ENCODE measurements at places on chromosomes 11 and 22.

DNA sequence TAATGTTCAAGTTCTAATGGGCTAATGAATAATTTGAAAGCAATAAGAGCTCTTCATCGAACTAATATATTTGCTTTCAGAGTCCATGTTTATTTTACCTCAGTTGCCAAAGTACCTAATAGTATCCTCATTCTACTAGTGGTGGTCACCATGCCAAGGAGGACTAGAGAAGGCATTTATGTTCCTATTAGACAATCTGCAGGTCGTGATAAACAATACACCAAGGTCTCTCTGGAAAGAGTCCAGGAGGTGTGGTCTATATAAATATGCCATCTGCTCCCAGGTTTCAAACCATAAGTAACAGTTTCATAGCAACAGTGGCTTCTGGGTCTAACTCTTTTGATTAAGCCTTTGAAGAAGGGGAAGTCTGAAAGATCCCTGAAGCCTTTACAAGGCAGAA, 42.9 kb downstream of the ARFGAP3 start:
- DNase-seq: no peak

DNA sequence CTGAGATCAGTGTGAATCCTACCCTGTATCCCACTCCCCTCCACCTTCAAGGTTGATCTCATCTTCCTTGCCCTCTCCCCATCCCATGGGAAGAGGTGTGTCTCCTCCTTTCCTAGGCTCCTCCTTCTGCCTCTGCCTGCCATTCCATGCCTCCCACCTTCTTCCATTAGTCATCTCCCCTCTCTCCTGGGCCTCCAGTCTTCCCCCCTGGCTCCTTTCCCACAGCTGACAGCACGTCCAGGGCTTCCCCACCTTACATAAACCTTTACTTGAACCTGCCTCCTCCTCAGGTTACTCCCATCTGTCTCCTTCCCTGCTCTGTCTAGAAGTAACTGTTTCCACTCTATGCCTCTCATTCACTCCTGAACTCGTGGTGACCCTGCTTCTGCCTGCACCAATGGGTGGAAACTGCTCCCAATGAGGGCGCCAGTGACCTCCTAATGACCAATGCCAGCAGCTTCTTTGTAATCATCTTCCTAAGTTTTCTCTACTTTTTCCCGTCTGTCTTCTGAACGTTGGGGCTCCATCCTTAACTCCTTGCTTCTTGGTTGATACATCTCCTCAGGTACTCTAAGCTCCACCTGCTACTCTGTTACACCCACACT, 266.9 kb upstream of the NARS2 start:
- peak; percentile 17 for DNase-seq

- no peak for DNase-seq
Observed at GRCh38 chr11:75888416-75888815, 73.4 kb downstream of the UVRAG start.

DNA sequence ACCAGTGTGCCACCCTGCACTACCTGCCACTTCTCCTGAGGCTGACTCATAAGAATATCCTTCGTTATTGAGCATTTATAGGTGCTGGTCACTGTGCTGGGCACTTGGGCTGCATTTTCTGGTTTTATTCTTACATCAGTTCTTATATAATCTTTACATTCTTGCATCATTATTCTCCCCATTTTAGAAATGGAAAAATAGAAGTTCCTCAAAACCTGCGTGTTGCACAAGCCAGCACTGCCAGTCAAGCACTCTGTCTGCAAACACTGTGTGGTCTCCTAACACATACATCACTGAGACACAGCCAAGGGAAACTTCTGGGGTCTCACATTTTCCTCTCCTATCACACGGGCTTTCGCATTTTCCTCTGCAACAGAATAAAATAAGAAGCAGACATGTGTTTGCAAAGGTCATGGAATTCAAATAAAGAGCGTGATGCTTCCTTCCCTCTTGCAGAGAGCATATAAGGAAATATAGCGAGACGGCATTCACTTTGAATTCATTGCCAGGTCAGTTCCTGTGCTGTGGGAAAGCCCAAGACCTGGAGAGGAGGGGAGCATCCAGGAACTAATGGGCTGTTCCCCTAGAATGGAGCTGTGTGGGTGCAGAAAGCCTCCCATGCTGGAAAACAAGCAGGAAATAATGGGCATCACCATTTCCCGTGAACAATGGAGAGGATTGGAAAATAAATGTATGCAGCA, 73.9 kb upstream of the SEZ6L start:
- no peak for DNase-seq

DNA sequence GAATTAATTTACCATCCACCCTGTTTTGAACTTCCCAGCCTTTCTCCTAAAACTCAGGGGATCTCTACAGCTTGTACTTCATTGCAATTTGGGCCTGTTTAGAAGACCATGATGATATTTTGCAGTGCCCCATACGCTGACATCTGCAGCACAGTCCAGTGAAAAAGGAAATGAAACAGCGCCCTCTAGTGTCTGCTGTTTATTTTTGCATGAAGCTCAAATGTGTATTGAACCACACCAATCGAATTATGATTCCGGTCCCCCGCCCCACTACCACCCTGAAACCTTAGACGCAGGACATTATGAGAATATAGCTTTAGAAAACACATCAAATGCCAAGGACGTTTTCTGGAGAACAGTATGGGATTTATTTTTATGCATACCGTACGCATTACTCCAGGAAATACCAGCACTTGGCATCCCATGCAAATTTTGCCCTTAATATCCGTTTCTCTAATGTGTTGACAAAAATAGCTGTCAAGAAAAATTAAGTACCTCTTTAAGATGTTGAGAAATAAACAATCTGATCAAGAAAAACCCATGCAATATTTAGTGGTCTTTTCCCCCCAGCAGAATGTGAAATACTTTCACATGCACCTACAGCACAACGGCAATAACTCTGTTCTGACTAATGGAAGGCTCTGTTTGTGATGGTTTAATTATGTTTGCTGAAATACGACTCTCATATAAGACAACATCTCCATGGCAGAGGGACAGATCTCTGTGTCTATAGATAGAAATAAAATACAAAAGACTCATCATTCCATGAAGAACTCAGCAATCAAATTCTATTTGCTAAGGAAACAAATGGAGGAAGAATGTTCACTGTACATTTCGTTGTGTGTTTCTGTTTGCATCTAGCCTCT, 93.9 kb downstream of the TECTA start:
- peak; percentile 6 for DNase-seq

GRCh38 chr11:46970913-46971625, 34.5 kb downstream of the CSTPP1 start:
- no peak for DNase-seq

GRCh38 chr11:96105197-96105895, 181.4 kb upstream of the MTMR2 start:
- DNase-seq: no peak

- no peak for DNase-seq
Observed at GRCh38 chr11:105923807-105924206, 98.2 kb downstream of the MSANTD4 start.

GRCh38 chr11:74714904-74715303, 16.3 kb downstream of the CHRDL2 start:
- no peak for DNase-seq

DNA sequence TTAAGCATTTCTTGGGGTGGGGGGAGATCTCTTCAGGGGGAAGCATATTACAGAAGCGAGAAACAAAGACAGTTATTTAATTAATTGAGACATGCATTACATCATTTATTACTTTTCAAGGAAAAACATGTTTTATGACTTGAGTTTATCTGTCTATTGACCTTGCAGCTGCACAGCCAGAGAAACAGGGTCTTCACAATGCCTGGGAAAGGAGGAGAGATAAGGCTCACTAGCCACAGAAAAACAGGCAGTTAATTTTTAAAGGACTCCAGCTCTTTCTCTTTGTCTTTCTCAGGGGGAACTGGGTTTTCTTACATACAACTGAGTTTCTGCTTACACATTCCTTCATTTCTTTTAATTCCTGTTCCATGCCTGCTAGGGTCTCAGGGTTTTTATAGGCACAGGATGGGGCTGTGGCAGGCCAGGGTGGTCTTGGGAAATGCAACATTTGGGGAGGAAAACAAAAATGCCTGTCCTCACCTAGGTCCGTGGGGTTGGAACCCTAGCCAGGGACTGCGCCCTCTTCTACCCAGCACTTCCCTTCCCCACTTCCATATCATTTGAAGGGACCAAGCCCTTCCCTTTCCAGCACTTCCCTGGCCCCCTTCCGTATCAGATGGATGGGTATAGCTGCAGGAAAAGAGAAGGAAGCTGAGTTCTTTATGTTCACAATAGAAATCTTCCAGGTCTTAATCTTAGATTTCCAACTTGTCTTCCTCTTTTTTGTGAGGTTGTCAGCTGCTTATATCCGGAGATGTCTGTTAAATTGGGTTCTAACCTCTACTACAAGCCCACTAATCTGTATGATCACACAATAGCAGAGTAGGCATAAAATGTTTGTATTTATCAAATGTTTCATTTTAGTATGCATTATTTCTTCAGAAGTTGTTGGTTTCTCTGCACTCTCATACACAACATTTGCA, 38.3 kb downstream of the BIRC2 start:
- DNase-seq: no peak

- no peak for DNase-seq
Observed at GRCh38 chr11:19957294-19957943, 202.9 kb downstream of the DBX1 start.

DNA sequence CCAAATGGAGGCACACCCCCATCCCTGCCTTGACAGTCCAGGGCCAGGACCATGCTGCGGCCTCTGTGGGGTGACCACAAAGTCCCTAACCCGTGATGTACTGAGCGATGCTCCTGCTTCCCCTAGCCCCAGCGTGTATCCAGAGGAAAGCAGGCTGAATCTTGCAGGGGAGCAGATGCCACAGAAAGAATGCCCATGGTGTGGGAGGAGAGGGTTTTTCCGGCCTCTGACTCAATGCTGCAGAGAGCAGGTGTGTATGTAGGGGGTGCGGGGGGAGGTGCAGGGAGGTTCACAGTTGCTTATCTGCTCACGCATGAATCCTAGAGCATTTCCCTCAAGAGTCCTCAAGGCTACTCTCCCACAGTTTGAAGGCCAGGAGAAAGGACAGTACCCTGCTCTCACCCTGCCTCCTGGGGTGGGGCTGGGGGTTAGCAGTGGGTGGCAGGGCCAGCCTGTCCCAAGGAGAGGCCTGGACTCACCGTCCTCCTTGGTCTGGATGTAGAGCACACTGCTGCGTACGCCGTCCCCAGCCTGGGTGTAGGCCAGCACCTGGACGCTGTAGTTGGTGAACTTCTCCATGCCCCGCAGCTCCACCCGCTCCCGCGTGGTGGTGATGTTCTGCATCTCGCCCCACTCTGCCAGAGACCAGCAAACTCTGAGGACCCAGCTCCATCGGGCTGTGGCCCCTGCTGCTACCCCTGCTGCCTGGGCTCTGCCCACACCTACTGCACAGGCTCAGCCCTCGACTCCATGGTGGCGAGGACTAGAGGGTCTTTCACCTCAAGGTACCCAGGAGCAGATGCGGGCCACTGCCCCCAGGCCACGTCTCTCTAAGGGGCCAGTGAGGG, 130.8 kb downstream of the CEP164 start:
- no peak for DNase-seq

DNA sequence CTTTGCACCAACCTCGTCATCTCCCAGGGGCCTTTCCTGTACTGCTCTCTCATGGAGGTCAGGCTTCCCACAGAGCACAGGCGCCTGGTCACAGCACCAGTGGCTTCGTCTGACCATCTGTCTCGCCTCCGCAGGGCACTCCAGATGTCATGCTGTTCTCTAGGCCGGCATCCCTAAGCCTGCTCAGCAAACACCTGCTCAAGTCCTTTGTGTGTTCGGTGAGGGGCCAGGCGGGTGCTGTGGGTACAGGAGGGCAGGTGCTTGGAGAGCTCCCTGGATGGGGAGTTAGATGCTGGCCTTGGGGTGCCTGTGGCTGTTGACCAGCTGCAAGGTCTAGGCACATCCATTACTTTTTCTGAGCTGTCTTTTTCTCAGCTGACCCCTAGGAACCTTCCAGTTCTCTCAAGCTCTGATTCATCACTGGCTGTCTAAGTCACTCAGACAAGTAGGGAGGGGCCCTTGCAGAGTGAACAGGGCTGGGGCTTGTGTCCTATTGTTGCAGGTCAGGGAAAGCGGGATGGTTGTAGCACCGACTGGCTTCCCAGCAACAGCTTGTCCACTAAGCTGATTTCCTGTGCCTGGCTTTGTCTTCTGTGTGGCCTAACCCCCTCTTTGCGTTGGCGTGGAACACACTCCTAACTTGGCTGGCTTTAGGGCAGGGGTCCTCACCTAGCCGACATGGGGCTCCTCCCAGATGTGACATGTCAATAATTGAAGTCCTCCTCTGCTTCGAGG, 9.2 kb downstream of the CLDN5 start:
- peak; percentile 77 for DNase-seq

- no peak for DNase-seq
Observed at GRCh38 chr22:43426816-43427215, 15.0 kb downstream of the MPPED1 start.

GRCh38 chr11:47964546-47964945, 15.8 kb upstream of the PTPRJ start:
- DNase-seq: no peak

DNA sequence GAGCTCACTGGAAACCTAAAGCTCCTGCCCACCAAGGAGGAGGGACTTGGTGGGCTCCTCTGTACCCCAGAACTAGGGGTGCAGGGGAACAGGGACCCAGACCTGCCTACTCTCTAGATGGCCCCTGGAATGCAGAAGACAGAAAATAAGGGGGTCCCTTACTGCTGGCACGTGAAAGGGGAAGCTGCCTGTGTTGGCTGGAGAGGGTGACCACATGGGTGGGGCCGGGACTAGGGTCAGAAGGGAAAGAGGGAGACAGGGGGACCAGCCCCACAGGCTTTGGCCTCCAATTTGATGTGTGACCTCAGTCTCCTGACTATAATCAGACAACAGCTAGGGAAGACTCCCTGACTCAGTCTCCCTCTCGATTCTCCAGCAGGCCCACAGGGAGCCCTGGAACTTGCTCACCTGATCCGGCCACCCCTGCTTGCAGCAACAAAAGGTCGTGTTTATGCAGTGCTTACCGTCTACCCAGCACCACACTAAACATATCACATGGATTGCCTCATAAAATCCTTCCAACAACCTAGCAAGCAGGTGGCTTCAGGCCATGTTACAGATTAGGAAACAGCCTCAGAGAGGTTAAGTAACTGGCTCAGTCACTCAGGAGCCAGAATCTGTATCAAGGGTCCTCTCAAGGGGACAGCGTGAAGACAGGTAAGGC, 10.2 kb downstream of the ARAP1 start:
- DNase-seq: no peak

DNA sequence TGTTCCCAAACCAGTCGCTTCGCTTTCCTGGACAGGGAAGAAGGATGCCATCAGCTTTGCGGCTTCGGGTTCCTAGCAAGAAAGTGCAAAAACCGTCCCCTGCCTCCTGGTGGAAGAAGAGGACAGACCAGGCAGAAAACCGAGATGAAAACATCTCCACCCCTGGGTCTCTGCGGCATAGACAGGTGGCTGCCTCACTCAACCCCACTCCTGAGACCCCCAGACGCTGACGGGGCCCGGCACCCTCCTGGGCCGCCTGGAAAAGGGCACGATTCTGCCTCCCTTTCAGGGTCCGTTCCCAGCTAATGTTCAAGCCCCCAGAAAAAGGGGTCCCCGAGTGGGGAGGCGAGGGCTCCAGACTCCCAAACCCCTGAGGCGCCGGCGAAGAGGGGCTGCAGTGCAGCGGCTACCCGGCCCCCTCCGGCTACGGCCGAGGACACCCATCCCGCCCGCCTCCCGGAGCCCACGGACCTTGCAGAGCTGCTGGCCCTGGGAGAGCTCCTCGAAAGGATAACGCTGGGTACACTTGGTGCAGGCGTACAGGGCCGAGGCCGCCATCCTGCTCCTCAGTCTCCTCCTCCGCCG, 569 bp downstream of the FAM76B start:
- DNase-seq: no peak

All from skeletal muscle cell (primary cell).